Renal cortical epithelial cell (primary cell): ENCODE measurements at places on chromosomes 12 and 14.
A peak's percentile ranks its signal among the peaks of the same experiment; 100 is the strongest.

DNA sequence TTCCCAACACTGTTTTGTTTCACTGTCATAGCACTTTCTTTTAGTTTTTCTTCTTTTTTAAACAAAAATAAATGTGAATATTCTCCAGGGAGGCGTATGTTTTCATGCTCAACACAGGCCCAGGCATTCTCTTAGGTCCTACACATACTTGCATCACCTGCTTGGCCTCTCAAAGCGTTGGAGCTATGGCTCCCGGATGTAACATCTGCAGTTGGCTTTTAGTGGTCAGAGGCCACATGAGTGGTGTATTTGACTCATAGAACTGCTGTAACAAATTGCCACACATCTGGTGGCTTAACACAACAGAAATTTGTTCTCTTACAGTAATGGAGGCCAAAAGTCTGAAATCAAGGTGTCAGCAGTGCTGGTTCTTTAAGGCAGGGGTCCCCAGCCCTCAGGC, 44.6 kb upstream of the VRK1 start:
- no peak for DNase-seq

DNA sequence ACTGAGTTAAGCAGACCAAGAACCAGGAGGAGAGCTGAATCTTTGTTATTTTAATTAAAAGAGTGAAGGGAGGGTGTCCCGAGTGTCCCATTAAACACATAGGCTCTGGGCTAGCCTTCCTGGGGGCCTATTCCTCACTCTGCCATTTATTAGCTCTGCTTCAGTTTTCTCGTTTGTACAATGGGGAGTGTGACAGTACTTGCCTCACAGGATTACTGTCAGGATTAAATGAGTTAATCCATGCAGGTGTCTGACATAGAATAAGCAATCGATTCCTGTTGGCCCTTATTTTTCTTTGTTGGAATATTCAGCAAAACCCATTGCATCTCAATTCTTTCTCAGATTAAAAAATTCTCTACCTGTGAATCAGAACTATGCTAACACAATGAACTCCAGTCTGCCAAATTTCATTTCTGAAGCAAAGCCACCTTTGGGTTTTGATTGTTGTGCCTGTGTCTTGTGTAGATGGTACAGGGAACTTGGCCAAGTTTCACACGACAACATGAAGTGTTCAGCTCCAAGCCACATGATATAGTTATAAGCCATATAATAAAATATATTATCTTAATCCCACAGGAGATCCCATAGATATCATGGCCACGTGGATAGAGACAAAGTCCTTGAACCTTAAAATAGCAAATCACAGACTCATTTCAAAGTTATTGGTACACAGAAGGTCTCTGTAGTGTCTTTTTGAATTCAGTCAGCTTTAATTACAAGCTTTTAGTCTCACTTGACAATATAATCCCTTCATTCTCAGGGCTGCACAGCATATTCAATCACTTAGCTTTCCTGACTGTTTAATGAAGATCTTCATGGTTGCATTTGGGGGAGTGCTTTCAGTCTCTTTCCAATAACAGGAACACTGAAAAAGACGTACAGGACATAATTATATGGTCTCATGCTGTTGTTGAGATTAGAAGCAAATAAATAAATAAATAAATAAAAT, 34.4 kb upstream of the CRY1 start:
- no peak for DNase-seq

GRCh38 chr14:61564618-61565091, 130.7 kb upstream of the HIF1A start:
- peak; percentile 97 for DNase-seq

DNA sequence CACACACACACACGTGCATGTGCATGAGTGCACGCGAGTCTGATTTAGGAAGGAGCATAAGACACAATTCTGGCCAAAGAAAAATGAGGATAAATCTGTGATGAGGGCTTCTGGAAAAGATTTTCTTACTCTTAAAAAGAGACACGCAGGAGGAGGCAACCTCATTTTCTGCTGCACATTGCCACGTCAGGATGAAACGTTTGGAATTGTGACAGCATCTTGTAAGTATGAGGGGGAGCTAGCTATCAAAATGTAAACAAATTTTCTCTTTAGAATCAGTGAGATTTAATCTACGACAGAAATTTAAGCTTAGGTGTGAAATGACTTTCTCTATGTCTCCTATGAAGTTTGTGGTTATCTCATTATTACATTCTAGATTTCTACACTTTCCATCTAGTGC, 31.1 kb upstream of the NUBPL start:
- DNase-seq, result no peak

DNA sequence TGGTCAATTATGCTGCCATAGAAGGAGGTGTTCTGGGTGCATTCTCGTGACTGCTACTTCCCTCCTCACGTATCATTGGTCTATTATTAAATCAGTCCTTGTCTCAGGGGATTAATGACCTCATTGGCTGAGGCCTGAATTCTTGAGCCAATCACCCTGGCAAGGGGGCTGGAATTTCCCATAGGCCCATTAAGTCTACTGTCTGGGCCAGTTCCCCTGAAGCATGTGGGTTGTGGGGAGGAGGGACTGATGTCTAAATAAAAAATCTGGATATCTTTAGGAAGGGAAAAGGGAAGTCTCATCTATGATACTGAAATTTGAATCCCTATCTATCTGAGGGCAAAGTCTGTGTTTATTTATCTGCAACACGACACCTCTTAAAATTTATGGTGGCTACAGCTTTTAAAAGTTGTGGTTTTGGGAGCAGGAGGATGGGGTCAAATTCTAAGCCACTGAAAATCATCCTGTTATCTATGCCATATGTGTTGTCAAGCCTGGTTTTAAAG, 71.9 kb downstream of the DYRK2 start:
- no peak for DNase-seq

DNA sequence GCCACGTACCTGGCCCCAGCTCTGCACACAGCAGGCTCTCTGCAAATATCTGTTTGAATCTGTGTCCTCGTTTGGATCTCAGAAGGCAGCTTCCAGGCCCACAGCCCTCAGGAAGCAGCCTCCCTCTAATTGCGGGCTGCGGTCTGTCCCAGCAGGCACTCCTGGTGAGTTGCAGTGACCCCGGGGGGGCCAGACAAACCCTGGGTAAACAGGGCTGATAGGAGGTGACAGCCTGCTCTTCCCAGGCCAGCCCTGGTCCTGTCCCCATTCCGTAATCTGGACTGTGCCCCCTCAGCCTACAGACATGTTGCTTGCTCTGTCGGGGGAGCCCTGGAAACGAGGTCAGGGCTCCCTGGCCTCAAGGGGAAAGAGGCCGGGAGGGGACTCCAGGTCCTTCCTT, 2.0 kb downstream of the FOXN4 start:
- no peak for DNase-seq

- DNase-seq, result no peak
Observed at GRCh38 chr12:44709166-44709565, 166.9 kb downstream of the NELL2 start.

DNA sequence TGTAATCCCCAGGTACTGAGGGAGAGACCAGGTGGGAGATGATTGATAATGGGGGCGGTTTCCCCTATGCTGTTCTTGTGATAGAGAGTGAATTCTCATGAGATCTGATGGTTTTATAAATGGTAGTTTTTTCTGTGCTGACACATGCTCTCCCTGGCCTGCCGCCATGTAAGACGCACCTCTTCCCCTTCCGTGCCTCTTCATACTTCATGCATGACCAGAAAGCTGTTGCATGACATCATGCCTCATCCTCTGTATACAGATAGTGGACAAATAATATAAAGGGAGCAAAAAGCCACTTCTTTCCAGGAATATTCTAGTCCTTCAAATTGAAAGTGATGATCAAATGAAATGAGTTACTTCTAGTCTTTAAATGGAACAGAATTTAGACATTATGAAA, 47.3 kb upstream of the LRIG3 start:
- DNase-seq, result peak; percentile 47

GRCh38 chr14:22650046-22650739, 6.0 kb upstream of the OR6J1 start:
- DNase-seq, result no peak

GRCh38 chr12:2645460-2645859, 149.3 kb upstream of the FKBP4 start:
- DNase-seq, result no peak

GRCh38 chr12:130818635-130819576, 20.1 kb downstream of the STX2 start:
- DNase-seq, result peak; percentile 27

GRCh38 chr12:64706857-64707256, 52.3 kb downstream of the GNS start:
- no peak for DNase-seq

GRCh38 chr12:12278899-12279298, 12.1 kb upstream of the LRP6 start:
- DNase-seq, result no peak

DNA sequence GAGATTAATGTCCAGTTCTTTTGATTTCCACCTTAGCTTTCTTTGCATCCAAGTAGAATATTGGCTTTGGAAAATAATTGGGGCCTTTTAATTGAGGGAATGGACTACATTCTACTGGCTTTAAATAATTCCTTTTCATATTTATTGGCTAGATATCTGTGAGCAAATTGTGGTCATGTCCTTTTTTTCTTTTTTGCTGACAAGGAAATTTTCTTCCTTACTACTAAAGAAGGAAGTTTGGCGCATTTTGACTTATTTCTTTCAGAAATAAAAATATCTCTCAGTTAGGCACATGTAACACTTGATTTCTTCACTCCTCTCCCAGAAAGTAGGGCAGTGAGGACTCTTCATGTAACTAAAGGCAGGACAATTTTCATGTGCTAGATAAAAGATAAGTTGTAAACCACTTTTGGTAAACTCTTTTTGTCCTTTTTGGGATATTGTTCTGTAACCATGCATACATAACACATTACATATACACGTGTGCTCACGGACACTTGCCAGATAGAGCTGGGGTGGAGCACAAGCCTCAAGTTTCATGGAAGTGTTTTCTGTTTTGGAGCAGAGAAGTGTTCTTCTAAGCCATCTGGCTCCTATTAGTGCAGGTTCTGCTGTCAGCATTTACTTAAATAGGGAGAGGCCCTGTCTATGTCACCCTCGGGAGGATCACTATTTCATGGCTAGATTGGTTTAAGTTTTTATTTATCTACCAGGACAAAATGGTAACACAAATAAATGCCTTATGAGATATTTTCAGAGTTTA, 85.1 kb upstream of the LRIG3 start:
- DNase-seq, result no peak

- DNase-seq, result no peak
Observed at GRCh38 chr14:69430306-69430939, 31.9 kb downstream of the SLC39A9 start.

- no peak for DNase-seq
Observed at GRCh38 chr14:95675486-95675885, 10.7 kb upstream of the TCL1B start.

GRCh38 chr12:12221560-12221959, 45.3 kb downstream of the LRP6 start:
- peak; percentile 95 for DNase-seq

- no peak for DNase-seq
Observed at GRCh38 chr12:89709995-89710872, 1.6 kb upstream of the ATP2B1 start.

- no peak for DNase-seq
Observed at GRCh38 chr12:12415886-12416285, 59.0 kb downstream of the BORCS5 start.

DNA sequence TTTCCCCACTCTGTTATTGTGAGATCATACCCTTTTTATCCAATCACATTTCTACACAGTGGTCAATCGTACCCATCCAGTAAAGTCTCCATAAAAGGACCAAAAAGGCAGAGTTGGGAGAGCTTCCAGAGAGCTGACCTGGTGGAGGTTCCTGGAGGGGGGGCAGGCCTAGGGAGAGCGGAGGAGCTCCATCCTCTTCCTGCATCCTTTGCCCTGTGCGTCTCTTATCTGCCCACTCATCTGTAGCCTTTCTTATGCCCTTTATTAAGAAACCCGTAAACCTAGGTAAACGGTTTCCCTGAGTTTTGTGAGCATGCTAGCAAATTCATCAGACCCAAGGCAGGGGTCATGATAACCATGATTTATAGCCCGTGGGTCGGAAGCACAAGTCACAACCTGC, 26.2 kb downstream of the EVL start:
- DNase-seq, result no peak

GRCh38 chr12:108846290-108846701, 11.1 kb downstream of the SSH1 start:
- no peak for DNase-seq

- no peak for DNase-seq
Observed at GRCh38 chr12:94244165-94245133, 96.1 kb downstream of the PLXNC1 start.

DNA sequence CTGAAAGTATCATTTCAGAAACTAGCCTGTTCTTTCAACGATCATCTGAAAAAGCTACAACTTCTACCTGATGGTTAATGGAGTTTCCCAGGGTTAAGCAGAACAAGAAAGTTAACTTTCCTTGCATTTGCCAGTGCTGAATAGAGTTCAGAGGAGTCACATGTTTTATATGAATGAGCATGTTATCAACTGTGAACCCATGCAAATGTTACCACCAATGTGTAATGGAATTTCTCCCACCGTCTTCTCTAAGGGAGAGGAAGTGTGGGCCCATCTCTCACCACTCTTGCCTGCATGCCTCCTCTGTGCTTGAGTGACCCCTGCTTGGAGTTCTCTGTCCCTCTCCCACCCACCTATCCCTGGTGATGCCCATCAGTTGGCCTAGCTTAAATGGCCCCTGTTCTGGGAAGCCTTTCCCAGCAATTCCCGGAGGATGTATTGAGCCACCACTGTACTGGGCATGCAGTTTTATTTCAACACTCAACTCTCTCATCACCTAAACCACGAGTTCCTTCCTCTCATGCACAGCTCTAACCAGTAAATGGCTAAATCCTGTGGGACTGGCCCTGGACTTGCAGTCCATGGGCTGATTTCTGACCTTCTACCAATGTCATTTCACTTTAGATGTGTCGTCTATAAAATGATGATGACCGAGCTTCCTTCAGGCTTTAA, 159.8 kb downstream of the RPAP3 start:
- DNase-seq, result no peak

DNA sequence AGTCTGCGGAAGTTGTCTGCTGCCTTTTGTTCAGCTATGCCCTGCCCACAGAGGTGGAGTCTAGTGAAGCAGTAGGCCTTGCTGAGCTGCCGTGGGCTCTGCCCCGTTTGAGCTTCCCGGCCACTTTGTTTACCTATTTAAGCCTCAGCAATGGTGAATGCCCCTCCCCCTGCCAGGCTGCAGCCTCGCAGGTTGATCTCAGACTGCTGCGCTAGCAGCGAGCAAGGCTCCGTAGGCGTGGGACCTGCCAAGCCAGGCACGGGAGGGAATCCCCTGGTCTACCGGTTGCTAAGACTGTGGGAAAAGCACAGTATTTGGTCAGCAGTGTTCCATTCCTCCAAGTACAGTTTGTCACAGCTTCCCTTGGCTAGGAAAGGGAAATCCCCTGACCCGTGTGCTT, 143.6 kb downstream of the DYRK2 start:
- DNase-seq, result no peak

- DNase-seq, result peak; percentile 92
Observed at GRCh38 chr12:54016478-54016964, 7.7 kb downstream of the HOXC8 start.

DNA sequence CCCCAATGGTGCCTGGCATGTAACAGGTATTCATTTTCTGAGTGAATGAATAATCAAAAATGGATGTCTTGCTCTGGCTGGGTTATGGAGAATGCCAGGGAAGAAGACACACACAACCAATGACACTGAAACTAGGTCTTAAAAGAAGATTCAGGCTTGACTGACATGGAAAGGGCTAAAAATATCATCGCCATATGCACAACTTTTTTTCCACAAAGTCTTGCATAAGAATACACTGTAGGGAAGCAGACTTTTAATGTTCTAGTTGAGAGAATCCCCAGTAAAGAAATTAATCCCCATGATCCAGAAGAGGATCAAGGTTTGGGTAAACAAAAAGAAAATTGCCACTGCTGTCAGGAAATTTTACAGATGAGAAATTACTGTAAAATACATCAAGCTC, 116.4 kb downstream of the SLC2A13 start:
- no peak for DNase-seq
